ENCODE measurements at places on chromosomes 1 and 21.
A peak's percentile ranks its signal among the peaks of the same experiment; 100 is the strongest.

- no peak for DNase-seq
These were observed 795.7 kb downstream of the LTN1 start for GRCh38 chr21:28196981-28197380.

DNA sequence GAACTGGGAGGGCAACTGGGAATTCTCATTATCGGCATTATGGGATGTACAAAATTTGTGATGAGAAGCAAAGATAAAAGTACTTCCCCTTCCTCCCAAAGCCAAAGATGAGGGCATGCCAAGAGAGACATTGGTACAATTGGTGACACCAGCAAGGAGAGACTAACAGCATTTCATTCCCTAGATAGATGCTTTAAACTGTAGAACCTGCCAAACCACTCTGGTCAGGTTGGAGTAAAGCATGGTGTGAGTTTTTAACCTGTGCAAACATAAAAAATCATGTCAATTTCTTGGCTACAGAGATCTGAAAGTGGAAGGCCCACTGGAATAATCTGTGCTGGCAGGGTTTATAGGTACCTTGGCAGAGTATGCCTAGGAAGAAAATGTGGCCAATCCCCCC is 19.4 kb downstream of the CTXND2 start:
- no peak for DNase-seq

- no peak for DNase-seq
These were observed 541.2 kb downstream of the PTPRU start for GRCh38 chr1:29777522-29777921.

DNA sequence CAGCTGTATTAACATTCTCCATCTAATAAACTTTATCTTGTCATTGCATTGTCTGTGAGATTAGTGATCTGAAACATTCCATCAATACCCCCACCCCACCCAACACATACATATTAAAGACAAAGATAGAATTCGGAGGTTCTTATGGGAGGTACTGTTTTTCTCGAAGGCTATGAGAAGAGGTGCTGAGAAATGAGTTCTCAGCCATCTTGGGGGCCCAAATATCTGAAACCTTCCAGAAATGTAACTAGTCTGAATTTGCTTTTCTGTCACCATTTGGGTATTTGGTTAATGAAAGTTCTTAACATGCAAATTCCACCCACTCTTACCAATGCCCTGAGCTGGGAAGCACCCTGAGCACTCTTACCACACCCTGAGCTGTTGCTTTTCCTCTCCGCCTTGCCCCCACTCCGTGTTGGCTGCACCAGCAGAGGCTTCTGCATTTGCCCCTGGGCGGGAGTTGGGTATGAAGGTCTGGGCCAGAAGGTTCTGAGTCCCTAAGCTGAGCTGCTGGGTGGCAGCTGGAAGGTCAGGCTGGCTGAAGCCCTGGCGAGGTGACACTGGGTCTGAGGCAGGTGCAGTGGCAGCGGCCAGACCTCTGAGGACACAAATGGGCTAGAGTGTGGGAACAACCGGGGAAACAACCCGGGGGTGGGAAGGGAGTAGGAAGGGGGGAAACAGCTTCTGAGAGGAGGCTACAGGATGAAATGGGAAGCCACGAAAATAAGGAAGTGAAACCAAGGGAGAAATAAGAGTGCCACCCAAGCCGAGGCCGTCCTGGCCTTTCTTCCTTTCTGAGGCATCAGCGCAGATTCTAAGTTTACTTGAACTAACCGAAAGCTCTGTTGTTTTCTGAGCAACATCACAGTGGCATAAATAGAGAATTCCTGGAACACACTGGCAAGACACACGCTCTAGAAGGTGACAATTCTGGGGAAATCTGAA is 26.3 kb upstream of the IER5 start:
- DNase-seq, result no peak

GRCh38 chr1:155261493-155261851 is 688 bp downstream of the SCAMP3 start:
- DNase-seq, result no peak

DNA sequence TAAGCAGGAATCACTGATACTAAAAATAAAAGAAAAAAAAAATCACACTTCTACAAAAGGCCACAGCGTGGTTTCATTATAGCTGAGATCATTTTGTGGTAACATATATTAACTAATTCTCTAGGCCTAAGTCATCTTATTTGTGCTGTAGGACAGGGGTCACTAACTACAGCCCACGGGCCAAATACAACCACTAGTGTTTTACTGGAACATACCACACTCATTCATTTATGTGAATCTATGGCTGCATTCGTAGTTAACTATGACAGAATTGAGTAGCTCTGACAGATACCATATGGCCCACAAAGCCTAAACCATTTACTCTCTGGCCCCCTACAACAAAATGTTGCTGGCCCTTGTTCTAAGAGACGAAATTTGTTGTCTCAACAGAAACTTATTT is 224.4 kb downstream of the VAV3 start:
- no peak for DNase-seq

DNA sequence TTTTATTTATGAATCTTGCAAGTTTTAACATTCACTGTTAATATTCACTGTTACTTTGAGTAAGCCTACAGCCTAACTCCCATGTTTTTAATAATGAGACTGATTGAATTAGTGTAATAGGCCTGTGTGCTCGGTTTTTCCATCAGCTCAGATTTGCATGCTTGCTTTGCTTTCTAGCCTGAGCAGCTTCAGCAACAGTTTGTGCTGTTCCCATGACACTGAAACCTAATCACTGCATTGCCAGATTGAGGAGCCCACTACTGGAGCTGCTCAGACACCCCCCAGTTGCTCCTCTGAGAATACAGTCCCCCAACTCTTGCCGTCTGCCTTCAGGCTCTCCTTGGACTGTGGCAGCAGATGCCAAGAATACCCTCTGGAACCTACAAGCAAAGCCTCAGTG is 695.4 kb downstream of the BRINP3 start:
- no peak for DNase-seq

- no peak for DNase-seq
These were observed 14.7 kb downstream of the RAB42 start for GRCh38 chr1:28606771-28607170.

- no peak for DNase-seq
These were observed 11.3 kb downstream of the C1orf116 start for GRCh38 chr1:207021139-207021861.

- DNase-seq, result no peak
These were observed 54.3 kb upstream of the TARBP1 start for GRCh38 chr1:234533034-234533891.

DNA sequence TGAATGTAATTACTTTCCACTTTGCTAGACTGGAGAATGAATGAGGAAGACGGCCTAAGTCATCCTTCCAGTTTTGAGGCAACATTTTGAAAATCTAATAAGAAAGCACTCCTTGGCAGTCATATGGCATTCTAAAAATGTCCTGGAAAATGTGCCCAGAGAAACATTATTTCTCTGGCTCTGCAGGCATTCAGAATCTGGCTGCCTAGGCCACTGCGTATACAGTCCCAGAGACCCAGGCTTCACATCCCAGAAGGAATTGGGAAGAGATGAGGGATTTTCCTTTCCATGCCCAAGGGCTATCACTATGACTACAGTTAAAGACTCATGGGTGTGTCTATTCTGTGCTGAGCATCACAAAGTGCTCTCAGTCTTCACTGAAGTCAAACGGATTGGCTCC is 92.9 kb downstream of the BEND5 start:
- DNase-seq, result no peak

DNA sequence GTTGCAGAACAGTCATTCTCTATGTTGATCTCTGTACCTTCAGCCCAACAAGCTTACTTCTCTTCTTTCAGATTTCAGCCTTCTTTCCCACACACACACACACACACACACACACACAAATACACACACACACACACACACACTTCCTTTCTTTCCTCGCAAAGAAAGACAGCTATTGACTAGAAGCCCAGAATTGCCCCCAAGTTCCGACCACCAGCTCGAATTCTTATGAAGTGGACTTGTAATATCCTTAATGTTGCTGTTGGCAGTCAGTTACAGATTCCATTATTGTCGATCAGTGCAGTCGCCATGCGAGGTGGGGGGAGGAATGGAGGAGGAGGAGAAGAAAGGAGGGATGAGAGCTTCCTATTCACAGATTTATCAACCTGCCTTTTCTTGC is 125.5 kb downstream of the CLEC20A start:
- peak; percentile 50 for DNase-seq

DNA sequence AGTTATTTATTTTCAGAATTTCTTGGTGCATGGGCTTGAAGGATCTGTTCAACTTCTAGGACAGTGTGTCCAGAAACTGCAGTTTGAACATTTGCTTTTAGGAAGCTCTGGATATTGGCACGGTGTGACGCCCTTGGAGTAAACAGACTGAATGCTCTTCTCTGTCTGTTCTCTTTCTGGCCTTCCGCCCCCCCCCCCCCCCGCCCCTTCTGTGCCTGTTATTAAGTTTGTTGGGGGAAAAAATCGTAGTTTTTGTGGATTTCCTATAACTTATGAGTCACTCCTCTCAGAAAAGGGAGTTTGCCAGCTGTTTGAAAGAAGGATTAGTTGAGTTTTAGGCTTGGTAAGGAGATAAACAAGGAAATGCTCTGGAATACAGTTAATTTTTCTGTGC is 1.2 kb downstream of the KCTD3 start:
- no peak for DNase-seq

- DNase-seq, result no peak
These were observed 73.4 kb upstream of the SYT6 start for GRCh38 chr1:114227059-114227458.

GRCh38 chr1:225845571-225846259 is 35.8 kb downstream of the EPHX1 start:
- DNase-seq, result peak; percentile 62

DNA sequence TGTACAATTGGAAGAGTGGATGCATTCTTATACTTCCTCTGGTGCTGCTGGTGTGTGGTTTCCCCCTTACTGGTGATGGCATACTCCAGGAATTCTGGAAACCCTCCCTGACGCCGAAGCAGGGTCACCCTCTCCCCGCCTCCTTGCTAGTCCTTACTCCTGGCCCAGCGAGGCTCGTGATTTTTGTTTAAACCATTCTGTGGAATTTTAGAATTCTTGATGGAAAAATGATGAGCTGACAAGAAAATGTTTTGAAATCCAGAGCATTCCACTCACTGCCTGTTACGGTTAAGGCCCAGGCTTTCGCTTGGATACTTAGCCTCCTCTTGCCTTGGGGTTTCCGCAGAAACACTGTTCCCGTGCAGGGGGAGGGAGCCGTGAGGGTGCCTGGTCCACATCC is 41.1 kb downstream of the IL6R start:
- no peak for DNase-seq

- DNase-seq, result no peak
These were observed 282 bp upstream of the LYPLAL1 start for GRCh38 chr1:219173434-219173757.

GRCh38 chr1:224632921-224633321 is 16.8 kb downstream of the CNIH3 start:
- no peak for DNase-seq

- no peak for DNase-seq
These were observed 6.7 kb upstream of the RSRP1 start for GRCh38 chr1:25253911-25254310.

GRCh38 chr1:33074193-33074945 is 6.6 kb upstream of the AZIN2 start:
- no peak for DNase-seq

GRCh38 chr1:214413315-214413714 is 132.4 kb downstream of the SMYD2 start:
- DNase-seq, result no peak

DNA sequence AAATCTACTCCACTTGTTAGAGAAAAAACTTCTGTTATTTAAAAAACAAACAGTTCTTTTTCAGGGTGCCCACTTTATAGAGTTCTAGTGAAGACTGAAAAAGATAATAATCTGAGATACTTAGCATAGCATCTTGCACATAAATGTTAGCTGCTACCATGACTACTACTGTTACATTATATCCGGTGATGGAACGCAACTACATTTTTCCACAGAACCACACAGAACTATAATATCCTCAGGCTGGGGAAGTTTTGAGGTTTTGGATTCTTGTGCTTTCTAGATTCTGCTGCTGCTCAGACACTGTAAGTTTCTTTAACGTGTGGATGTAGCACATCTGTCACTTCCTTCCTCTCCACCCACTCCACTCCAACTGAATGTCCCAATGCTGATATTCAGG is 110.3 kb downstream of the PTPN14 start:
- DNase-seq, result no peak

- no peak for DNase-seq
These were observed 3.5 kb downstream of the PTCH2 start for GRCh38 chr1:44839576-44839975.

GRCh38 chr1:46400421-46400820 is 6.3 kb downstream of the FAAH start:
- no peak for DNase-seq

DNA sequence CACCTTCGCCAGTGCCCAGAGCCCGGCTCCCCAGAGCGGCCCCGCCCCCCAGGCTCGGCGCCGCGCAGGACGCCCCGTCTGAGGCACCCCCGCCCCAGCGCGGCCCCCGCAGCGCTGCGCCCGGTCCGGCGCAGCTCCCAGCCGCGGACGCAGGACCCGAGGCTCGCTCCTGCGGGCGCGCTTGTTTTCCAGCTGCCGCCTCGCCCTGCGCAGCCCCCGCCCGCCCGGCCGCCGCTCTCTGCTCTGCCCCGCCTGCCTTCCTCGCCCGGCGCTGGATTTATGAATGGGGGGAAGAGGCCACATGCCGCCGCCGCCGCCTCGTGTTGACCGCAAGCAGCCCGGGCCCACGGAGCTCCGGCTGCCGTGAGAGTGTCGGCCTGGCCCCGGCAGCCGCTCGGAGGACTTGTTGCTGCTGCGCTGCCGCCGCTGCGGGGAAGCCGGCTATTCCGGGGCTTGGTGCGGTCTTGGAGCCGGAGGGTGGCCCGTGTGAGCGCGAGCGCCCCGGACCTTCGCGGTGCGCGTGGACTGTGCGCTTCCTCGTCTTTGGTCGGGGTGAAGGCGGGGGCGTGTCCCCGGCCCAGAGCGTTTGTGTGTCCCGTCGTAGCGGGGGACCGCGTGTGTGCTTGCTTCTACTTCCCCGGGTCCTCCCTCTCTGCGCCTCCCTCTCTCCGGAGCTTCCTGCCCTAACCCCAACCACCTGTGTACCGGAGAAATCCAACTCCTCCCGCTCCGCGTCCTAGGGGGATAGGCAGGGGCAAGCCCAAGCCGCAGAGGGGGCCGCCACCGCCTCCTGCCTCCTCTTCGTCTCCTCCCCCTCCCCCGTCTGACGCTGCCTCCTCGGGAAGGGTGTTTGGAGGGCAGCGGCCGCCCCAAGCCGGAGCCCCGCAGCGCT is 736 bp downstream of the KCNC4 start:
- DNase-seq, result peak; percentile 81

DNA sequence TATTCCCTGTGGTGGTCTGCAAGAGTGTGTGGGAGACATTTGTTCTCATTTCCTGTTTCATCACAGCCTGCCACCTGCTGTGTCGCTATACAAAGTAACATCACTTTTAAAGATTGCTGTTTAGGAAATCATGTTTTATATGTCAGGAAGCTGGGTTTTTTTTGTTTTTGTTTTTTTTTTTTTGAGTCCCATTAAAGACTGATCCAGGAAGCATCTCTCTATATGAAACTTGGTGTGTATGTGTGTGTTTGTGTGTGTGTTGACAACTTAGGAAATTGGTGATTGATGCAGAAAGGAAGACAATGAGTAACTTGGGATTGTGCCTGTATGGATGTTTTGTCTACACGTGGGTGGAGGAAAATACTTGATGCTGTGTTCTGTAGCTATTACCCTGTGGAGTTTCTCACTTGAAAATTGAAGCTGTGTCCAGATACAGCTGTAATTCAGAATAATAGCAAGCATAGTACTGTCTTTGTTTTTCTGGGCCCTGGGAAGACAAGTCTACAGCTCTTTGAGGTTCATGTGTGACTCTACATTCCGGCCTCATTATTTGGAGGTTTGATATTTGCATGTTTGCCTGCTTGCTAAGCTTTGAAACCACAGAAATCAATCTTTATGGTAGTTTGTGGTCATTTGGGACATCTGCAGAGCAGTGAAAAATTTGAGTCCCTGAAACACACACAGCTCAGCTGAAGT is 47.9 kb downstream of the LAMC1 start:
- DNase-seq, result no peak

All from right kidney (tissue), 9 donors.